ENCODE measurements at places on chromosomes 1 and 21. TPM values are rescaled to one million over a fixed set of nuclear protein-coding genes. Genes with fewer than 3 reads are reported as not detected.

The CDC20 gene
- 11.1 TPM for total RNA-seq

The RBM34 gene
- total RNA-seq, result 60.6 TPM

The CITED4 gene
- total RNA-seq, result 3.7 TPM

The KPRP gene
- not detected for total RNA-seq

The RGS7 gene
- total RNA-seq, result 21.5 TPM

The RAB29 gene
- total RNA-seq, result 15.0 TPM

The CD1E gene
- 0.10 TPM for total RNA-seq

The TIAM1 gene
- 41.8 TPM for total RNA-seq

The DIRAS3 gene
- 6.2 TPM for total RNA-seq

The LAMC2 gene
- total RNA-seq, result 0.61 TPM

The KRTAP19-3 gene
- not detected for total RNA-seq

The MIXL1 gene
- 0.22 TPM for total RNA-seq

The XPR1 gene
- 38.0 TPM for total RNA-seq

The PLCH2 gene
- 3.3 TPM for total RNA-seq

The COL24A1 gene
- total RNA-seq, result 1.8 TPM

The BSND gene
- total RNA-seq, result not detected

The LCK gene
- total RNA-seq, result 0.22 TPM

The CCT8 gene
- total RNA-seq, result 122 TPM

The BRINP3 gene
- total RNA-seq, result 24.4 TPM

The GBP4 gene
- total RNA-seq, result 2.7 TPM

The A3GALT2 gene
- total RNA-seq, result not detected

The SLC44A3 gene
- total RNA-seq, result 8.3 TPM

The SLC9C2 gene
- 0.79 TPM for total RNA-seq

The TAS1R1 gene
- total RNA-seq, result not detected

The LRIF1 gene
- 13.4 TPM for total RNA-seq

The DMBX1 gene
- 0.33 TPM for total RNA-seq

The SLAMF8 gene
- total RNA-seq, result 0.40 TPM

The SLC30A10 gene
- 19.6 TPM for total RNA-seq

The ITPKB gene
- total RNA-seq, result 16.8 TPM
